Mucosa of gallbladder (tissue), 1 donor: ENCODE measurements at places on chromosomes 7 and 10. TPM values are rescaled to one million over a fixed set of nuclear protein-coding genes. Genes with fewer than 3 reads are reported as not detected.

MYL10 gene
- not detected for total RNA-seq

CCDC172 gene
- not detected for total RNA-seq

NEBL gene
- total RNA-seq: 15.0 TPM

LRIT1 gene
- not detected for total RNA-seq

SLC18A3 gene
- total RNA-seq: 0.20 TPM

CALHM1 gene
- not detected for total RNA-seq

DGKB gene
- total RNA-seq: 1.0 TPM

ERVW-1 gene
- total RNA-seq: not detected

FGFR2 gene
- total RNA-seq: 135 TPM

GNGT1 gene
- total RNA-seq: not detected

DNA sequence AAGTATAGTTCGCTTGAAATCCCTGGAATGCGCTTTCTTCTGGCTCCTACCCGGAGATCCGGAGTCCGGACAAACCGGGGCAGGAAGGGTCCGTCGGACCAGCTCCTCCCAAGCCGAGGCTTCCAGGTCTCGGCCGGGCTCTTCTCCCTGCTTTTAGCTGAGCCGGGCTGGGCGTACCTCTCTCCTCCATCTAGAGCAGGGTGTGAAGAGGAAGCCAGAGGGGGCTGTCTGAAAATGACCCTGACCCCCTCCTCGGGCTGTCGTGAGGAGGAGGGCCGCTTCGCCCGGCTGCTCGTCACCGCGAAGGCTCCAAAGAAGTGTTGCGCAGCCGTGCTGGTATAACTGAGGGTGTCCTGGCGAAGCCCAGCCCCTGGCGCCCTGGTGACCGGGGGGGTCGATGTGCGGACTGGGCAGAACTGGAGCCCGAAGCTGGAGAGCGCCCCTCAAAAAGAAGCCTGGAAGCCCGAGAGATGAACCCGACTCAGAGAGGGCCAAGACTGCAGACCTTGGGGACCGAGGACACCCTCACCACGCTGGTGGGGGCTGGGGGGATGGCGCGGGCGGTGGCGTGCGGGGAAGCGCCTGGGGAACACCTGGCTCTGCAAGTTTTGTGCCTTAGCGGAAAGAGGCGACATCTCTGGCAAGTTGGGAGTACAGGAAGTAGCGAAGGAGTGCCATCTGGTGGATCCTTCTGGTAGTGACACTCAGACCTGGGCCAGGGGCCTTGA is 5.7 kb downstream of the KAZALD1 start:
- DNase-seq: peak; percentile 78

DNA sequence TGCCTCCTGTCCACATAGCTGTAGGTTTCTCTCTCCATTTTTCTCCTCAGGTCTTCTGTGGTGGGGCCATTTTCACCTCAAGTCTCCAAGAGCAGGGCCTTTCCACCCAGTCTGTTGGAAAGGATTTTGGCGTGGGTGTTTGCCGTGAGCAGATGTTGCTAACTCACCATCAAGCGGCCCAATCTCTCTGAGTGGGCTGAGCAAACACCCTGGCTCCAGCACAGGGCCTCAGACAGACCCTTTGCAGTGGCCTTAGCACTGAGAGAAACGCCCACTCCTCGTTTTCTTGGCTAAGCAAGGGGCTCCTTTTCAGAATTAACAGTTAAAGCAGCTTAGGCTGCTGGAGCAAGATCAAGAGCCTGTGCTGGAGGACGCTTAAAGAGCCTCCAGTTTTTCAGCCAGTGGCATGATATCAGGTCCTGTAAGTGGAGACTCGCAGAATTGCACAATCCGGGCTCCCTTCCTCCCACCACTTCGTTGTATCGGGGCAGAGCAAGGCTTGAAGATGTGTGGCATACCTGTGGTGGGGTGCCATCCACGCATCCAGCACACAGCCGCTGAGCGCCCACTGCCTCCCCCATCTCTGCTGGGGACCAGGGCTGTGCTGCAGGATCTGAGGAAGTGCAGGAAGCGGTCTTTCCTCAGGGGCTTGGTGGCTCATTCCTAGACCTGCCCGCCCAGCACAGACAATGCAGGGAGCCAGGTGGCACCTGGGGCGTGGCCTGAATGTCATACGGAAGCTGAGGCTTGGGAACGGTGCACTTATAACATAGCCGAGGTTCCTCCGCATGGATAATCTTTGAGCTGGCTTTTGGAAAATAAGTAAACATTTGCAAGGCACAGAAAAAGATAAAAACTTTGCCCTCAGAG is 142.7 kb downstream of the ADARB2 start:
- no peak for DNase-seq

DNA sequence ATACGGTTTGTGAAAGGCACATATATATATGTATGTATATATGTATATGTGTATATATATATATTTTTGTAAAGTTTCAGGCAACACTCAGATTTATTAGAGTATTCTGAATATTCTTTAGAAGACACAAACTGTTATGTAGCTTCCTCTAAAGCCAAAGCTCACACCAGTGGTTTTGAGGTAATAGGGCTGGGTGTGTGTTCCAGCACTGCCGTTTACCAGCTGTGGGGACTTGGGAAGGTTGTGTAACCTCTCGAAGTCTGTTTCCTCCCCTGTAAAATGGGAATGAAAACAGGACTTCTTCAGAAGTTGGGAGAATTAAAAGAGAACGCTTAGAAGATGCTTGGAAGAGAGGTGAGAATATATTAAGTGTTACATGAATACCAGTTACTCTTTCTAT is 94.8 kb downstream of the PRPF18 start:
- DNase-seq: no peak

DNA sequence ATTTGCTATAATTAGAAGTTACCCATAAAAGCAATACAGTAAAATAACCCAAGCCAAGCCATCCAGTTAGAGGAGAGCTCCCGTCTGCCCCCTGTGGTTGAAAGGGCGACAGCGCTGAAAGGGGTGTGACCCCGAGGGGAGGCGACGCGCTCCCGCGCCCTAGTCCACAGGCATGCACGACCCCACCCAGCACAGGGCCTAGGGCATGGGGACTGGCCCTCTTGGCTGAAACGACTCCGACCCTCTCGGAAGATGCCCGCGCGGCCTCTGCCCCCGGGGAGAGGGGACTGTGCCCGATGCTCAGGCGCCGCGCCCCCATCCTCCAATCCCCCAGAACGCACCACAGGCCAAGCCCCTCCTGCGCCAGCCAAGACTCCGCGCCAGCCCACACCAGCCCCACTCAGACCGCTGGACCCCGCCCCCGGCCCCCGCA is 64.0 kb downstream of the CSGALNACT2 start:
- DNase-seq: no peak

DNA sequence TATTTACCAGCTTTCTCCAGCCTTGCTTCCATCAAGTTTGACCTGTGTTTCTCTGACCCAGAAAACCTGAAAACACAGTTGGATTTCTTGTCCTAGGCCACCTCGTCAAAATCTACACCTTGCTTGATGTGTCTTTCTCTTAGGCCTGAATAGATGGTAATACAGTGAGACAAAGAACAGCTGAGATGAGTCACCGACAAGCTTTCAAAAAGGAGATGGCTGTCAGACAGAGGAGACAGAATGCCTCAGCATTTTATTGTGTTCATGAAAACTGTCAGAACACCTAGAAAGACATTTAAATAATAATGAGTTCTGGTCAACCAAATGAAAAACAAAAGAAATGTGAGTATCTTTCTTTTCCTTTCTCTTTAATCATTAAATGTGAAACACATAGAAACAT is 119.7 kb upstream of the SORCS1 start:
- DNase-seq: no peak

GRCh38 chr7:36171503-36171902 is 18.4 kb downstream of the EEPD1 start:
- DNase-seq: no peak

DNA sequence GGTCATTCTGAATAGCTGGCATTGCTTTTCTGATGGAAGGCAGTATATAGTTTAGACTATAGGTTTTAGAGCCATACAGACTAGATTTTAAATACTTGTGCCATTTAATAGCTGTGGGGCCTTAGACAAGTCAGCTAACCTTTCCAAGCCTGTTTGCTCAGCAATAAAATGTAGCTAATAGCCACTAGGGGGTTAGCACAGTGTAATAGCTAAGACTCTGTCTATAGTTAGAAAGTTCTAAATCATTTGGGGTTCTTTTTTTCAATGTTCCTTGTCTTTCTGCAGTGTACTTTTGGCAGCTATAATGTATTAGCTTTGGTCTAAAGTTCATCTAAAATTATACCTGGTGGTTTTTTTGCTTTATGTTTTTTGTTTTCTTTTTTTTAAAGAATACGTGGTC is 7.5 kb upstream of the KIFBP start:
- no peak for DNase-seq

GRCh38 chr10:110903280-110904278 is 15.4 kb downstream of the BBIP1 start:
- DNase-seq: no peak

GRCh38 chr7:47439181-47439667 is 142.7 kb downstream of the TNS3 start:
- no peak for DNase-seq

DNA sequence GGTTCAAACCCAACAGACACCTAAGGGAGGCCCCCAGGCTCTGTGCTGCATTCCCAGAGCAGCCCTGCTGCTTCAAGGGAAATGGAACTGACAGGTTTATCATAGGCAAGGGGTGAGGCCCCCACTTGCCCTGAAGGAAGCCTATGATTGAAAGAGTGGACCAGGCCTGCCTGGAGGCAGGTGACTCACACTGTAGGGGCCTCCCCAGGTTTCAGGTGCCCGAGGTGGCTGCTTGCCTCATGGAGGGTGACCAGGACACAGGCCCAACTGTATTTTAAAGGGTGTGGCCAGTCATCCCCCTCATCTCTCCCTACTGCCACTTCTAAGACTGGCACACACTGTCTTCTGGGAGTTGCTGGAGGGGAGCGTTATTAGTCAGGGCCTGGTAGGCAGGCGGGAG is 85.4 kb downstream of the ATXN7L1 start:
- no peak for DNase-seq

DNA sequence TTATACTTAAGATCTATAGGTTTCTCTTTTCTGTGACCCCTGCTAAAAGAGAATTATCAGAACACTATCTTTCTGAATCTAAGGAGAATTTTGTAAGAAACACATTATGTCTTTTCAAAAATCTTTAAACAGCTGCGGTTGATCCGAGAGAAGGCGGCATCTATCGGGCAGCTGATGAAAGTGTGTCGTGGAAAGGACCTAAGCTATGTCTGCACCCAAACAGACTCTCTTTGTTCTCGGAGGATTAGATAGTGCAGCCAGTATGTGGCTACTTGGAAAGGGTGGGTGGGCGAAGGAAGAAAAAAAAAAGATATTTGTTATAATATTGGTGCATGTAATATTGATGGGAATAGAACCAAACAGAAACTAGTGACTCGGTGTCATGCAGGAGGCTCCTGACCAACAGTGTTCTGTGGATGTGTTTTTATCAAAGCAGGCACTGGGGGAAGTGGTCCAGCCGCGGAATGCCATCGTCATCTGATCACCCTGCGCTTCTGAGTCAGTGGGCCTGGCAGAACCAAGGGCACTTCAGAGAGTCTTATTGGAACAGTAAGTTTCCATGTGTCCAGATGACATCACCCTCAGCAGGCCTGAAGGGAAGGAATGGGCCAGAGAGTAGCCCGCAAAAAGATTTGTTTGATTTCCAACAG is 509.7 kb upstream of the AKR1E2 start:
- no peak for DNase-seq

- DNase-seq: no peak
Measured at GRCh38 chr10:43772171-43772570, 123.5 kb upstream of the ZNF32 start.

DNA sequence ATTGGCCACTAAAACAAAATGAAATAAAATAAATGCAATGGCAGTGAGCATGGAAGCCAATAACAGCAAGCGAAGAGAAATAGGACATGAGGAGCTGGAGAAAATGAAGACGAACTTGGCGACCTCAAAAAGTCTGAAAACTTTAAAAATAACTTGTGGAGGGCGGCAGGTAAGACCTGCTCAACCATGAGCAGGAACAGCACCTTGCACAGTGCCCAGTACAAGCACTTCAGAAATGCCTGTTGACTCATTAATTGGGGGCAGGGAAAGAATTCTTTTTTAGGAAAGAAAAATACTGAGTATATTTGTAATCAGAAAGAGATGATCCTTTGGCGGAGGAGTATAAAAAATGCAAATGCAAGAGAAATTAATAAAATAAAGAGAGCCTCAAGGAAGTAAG is 78.0 kb downstream of the XPNPEP1 start:
- DNase-seq: no peak

DNA sequence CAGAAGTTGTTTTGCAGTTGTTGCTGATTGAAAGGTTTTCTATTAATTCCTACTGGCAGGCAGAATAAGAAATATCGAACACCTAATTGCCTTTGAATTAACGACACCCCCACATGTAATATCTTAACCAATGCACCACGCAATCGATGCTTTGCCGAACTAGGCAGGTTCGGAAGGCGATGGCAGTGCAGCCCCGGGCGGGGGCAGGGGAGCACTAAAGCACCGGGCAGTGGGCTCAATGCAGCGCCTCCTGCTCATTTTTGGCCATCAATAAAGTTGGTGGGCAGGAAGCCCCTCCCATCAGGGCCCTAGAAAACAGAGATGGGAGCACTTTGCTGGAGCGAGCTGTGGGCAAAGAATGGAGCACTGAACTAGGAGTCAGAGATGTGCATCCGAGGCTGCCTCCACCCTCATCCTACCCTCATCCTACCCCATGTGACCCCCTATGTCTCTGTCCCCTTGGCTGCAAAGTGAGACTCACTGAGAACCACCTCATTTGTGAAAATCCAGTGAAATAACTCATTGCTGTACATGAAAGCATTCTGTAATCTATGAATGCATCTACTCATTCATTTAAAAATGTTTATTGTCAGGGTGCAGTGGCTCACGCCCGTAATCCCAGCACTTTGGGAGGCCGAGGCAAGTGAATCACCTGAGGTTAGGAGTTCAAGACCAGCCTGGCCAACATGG is 19.6 kb upstream of the CHST15 start:
- no peak for DNase-seq

DNA sequence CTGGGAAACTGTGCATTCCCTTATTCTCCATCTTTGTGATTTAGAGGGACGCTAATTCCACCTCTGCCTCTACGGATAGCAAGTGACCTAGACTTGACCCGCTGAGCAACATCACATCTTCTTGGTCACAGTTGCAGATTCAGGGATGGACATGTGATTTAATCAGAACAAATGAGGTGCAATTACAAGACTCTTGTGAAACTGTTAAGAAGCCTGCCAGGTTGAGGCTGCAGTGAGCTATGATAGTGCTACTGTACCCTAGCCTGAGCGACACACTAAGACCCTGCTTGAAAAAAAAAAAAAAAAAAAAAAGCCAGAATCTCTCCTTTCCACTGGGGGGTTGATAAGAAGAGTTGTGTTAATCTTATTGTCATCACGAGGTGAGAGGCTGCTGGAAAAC is 14.4 kb downstream of the MPLKIP start:
- no peak for DNase-seq
